Camera-type eye (tissue), 1 donor: ENCODE measurements at places on chromosomes 1 and 21. TPM values are rescaled to one million over a fixed set of nuclear protein-coding genes. Genes with fewer than 3 reads are reported as not detected.

The C8A gene
- total RNA-seq = not detected

The PLA2G2C gene
- not detected for total RNA-seq

The KLHDC9 gene
- total RNA-seq = 4.6 TPM

The CDK11B gene
- 13.7 TPM for total RNA-seq

The OR6K3 gene
- total RNA-seq = not detected

The HDGF gene
- total RNA-seq = 153 TPM

The CAPN8 gene
- 0.82 TPM for total RNA-seq

The FCRL1 gene
- total RNA-seq = 0.44 TPM

The LDLRAD1 gene
- total RNA-seq = not detected

The NBPF20 gene
- 7.6 TPM for total RNA-seq

The MROH7 gene
- 8.5 TPM for total RNA-seq

The RSPH1 gene
- total RNA-seq = 1.2 TPM

The TSPEAR gene
- total RNA-seq = not detected

The FAM151A gene
- total RNA-seq = not detected

The C2CD2 gene
- total RNA-seq = 47.9 TPM

The SPRR5 gene
- total RNA-seq = not detected

The OR2L3 gene
- total RNA-seq = 0.33 TPM

The GBP7 gene
- total RNA-seq = not detected

The PRR9 gene
- not detected for total RNA-seq

The RGS1 gene
- total RNA-seq = 26.9 TPM

The PGLYRP4 gene
- total RNA-seq = 0.27 TPM

The LCE3D gene
- total RNA-seq = not detected

The KCNJ9 gene
- 4.1 TPM for total RNA-seq

The DR1 gene
- total RNA-seq = 57.9 TPM

The ZNF683 gene
- not detected for total RNA-seq

The HECTD3 gene
- total RNA-seq = 28.5 TPM

The ANKRD35 gene
- total RNA-seq = 4.6 TPM

The ARHGAP30 gene
- total RNA-seq = 2.1 TPM

The FAM229A gene
- total RNA-seq = 3.1 TPM
